ENCODE measurements at places on chromosomes 16 and 17. TPM values are rescaled to one million over a fixed set of nuclear protein-coding genes. Genes with fewer than 3 reads are reported as not detected.

DNA sequence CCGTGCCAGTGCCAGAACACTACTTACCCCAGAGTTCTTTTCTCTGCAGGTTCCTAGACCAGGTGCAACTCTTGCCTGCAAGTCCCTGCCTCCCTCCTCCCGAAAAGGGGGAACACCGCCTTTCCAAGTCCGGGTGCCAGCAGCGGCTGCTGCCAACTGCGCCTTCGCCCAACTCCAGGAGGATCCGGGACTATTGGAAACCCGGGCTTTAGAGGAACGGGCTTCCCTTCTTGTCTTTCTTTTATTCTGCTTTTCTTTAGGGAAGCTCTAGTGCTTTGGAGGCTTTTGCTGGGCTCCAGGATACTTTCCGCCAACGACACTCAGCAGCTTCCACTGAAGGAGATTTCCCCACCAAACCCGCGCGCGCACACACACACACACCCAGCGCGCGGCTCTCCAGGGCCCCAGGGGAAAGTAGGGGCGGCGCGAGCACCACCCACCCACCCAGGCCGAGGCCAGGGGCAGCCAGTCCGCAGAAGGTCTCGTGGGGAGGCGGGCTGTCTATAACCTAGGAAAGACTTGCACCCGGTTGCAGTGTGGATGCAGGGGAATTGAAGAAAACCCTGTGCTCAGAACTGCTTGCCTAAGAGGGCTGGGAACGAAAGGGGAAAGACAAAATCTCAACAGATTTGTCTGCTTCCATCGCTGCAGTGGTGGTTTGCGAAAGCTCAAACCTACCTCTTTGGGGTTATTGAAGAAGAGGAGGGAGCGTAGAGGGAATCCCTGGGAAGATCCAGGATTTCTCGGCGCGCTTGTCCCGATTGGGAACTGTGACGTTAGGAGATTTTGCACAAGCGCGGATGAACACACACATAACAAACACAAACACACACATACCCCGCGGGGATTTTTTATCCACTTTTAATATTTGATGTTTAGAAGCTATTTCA lies 977 bp upstream of the CA10 start:
- no peak for DNase-seq

- no peak for DNase-seq
Measured at GRCh38 chr17:35666967-35667532, 64.4 kb upstream of the RASL10B start.

DNA sequence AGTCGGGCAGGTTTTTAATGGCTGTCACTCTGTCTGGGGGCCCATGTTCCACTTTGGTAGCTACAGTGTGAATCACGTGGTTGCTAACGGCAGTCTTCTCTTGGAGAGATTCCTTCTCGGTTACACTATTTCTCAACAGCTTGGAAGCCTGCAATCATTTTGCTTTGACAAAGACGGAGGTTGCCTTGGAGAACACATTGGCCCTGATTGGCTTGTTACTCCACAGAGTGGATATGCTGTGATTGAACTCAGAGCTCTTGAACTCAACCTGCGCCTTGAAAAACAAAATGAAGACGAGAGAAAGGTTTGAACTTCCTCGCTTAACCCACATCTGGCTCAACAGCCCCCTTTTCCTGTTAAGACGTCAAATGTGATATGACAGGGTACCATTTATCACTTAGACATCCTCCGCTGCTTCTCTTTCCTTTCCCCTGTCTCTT lies 218.9 kb downstream of the MAF start:
- DNase-seq, result no peak

DNA sequence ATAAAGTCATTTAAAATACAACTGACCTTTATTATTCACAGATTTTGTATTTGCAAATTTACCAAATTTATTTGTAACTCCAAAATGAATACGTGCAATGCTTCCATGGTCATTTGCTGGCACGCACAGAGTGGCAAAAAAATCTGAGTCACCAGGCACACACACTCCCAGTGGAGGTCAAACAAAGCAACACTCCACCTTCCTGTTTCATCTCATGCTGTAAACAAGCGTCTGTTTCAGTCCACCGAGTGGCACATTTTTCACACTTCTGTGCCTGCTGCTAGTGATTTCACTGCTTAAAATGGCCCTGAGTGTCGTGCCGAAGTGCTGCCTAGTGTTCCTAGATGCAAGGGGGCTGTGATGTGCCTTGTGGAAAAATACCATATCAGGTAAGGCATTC lies 17.8 kb upstream of the ITGAE start:
- DNase-seq, result no peak

DNA sequence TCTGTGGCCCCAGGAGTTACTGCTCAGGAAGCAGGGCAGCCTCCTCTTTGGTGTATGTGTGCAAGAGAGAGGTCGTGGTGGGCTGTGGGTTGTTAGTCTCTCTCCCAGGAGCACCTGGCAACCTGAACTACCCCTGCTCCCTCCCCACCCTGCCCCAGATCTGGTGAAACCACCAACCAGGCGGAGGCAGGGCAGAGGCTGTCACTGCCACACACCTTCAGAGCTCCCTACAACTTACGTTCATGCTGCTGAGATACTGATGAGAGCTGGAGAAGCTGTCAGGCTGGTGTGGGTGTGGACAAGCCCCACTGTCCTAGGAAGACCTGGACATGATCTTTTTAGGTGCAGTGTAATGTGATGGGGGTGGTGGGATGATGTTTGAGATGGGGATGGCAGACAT lies 24.3 kb downstream of the GOSR2 start:
- no peak for DNase-seq

DNA sequence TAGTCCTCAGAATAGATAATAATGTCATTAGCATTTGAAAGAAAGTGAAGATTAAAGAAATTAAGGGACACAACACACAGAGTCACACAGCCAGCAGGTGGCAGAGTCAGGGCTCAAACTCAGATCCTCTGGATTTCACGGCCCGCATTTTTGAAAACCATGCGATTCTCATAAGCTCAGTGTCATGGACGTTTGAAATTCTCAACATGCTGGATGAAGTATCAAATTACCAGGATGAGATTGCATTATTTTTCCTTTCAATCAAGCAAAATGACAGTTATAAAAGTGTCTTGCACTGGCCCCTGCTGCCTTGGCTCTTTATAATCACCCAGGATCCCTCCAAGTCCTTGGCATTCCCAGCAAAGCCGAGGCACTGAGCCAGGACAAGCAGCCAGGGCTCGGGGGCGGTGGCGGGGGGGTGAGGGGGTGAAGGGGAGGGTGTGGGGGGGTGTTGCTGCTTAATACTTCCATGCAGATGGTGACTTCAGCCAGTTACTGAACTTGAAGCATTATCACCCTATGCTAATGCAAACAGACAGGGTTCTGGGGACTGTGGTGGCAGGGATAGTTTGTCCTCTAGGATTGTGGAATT lies 6.6 kb upstream of the BMERB1 start:
- DNase-seq, result peak; percentile 50

The POLDIP2 gene
- 150 TPM for total RNA-seq

The SLC13A2 gene
- total RNA-seq, result not detected

The VASN gene
- 0.46 TPM for total RNA-seq

The CMTM2 gene
- not detected for total RNA-seq
